Stimulated activated CD4-positive, alpha-beta T cell treated with anti-CD3 and anti-CD28 coated beads, Interleukin-12 subunit alpha, Interleukin-12 subunit beta, amount 100 ng/mL, for 24 hours (primary cell): ENCODE measurements at places on chromosomes 16 and 17.

GRCh38 chr16:64626776-64627175 lies 495.1 kb downstream of the CDH11 start:
- DNase-seq = no peak

- DNase-seq = peak; percentile 46
Measured at GRCh38 chr17:10844621-10845387, 6.9 kb upstream of the PIRT start.

- no peak for DNase-seq
Measured at GRCh38 chr16:87954826-87955225, 3.6 kb downstream of the BANP start.

DNA sequence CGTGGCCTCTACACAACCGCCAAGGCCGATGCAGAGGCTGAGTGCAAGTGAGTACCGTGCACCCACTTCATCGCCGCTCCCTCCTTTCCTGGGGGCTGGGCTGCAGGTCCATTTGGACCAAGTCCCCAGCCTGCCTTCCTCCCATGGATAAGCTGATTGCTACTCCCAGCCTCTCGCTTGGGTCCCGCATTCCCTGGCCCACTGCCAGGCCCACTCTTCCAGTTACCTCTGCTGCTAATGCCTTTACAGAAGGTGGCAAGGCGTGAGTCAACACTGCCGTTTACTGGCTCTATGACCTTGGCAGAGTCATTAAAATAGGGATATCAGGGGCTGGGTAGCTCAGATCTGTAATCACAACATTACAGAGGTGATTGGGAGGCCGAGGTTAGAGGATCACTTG lies 11.2 kb downstream of the SULT1A2 start:
- no peak for DNase-seq

DNA sequence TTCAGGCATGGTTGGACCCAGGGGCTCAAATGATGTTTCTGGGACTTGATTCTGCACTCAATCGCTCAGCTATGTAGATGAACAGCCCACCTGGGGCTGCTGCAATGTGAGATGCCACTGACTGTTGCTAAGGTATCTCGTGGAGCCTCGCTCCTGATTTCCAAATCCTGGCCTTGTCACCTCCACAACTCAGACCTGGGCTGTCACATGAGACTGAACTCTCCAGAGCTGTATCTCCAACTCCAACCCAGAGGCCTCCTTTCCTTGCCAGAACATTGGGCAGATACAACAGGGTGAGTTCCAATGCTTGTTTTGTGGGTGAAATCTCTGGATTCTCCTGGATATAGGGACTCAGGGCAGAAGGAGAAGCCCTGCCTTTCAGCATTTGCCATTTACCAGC lies 79.5 kb downstream of the GNAO1 start:
- DNase-seq = no peak

GRCh38 chr17:21288571-21289017 lies 4.1 kb downstream of the MAP2K3 start:
- no peak for DNase-seq

DNA sequence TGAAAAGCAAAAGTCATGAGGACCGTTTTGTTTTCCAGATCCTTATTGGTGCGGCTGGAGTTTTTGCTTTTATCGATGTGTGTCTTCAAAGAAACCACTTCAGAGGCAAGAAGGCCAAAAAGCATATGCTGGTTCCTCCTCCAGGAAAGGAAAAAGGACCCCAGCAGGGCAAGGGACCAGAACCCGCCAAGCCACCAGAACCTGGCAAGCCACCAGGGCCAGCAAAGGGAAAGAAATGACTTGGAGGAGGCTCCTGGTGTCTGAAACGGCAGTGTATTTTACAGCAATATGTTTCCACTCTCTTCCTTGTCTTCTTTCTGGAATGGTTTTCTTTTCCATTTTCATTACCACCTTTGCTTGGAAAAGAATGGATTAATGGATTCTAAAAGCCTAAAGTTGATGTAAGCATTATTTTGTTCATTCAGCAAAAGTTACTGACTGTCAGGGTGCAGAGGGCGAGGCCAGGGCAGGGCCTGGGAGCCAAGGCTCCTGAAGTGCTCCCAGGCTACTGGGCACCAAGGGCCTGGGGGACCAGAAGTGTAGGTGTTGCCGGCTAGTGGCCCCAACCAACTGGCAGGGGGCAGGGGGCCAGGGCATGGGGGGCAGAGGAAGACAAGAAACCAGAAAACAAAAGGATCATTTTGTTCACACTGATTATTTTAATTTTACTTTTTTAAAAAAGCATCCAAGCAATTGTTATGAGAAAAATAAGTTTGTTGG lies 8.8 kb downstream of the CMTM2 start:
- no peak for DNase-seq

DNA sequence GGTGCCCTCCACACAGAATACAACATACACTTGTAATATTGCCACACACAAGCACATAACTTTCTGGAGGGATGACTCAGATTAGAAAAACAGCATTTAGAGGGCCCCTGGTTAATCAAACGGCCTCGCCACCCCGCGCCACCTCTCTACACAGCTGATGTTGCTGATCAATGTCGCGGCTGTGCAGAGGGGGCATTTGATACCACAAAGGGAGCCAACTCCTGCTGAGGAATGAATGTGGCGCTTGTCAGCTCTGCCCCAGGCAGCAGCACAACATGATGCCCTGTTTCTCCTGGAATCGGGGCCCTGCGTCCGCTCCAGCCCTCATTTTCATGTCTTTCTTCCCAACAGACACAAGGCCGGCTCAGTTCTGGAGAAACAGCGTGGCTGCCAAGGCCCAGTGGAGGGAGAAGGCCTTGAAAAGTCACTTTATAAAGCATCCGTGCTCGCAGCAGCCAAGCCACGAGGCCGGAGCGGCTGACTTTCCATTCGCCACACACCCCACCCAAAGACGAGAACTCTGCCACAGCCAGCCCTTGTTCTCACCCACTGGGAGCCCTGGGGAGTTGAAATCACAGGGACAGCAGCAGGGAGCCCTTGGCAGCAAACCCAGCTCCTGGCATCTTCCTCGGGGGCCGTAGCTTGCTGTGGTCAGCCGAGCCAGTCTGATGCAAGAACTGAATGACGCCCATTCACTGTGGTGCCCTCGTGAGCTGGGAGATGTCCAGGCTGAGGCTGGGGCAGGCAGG lies 65.6 kb downstream of the XYLT1 start:
- no peak for DNase-seq

DNA sequence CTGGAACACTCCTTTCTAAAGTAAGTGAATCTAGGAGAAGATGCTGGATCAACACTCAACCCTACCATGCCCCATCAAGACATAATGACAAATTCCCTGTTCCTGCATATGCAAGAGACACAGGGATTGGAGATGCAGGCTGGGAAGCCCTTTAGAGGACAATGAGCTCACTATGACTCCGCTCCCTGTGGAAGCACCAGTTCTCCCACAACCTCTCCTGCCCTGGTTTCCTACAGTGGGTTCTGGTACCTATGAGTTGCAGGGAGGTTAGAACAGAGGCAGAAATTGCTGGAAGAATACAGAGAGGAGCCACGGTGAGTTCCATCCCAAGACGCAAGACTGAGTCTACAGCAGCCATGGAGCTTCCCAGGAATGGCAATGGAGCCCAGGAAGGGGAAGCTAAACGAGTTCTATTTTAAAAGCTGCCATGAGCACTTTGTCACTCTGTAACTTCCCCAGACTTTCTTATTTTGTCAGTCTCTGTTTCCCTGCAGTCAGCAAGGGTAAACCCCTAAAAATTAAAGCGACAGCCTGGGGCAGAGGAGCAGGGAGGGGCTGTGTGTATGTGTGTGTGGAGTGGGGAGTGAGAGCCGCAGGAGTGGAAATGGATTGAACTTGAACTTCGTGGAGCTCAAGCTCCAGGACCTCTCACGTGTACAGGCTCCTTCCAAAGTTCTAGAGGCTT lies 42.3 kb upstream of the PIK3R6 start:
- no peak for DNase-seq

GRCh38 chr16:23907457-23907902 lies 71.7 kb downstream of the PRKCB start:
- no peak for DNase-seq

GRCh38 chr16:72878301-72879269 lies 169.3 kb downstream of the ZFHX3 start:
- DNase-seq = no peak

DNA sequence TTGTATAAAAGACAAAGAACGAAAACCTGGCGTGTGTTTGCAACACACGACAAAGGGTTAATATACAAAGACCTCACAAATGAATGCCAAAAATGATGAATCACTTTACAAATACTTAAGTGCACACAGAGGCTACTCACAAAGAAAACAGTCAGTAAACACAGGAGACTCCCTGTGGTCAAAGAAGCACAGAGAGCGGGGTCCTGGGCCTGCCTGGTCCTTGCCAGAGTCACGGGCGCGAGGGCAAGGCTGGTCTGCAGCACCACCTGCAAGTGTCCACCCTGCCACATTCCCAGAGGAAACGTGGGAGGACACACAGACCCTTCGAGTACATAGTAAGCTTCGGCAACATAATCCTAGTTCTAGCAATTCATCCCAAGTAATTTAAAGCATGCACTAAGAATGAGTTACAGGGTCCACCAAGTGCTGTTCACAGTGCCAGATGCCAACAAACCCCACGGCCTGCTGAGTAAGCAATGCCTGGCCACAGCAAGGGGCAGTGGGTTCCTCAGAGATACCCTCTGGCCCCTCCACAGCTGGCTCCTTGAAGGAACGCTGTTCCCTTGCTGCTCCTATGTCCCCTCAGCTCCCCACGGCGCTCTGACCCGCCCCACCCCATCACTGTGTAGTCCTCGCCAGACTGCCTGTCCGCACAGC lies 24.6 kb upstream of the FAAP100 start:
- DNase-seq = no peak

- DNase-seq = no peak
Measured at GRCh38 chr17:60959011-60959410, 281.4 kb downstream of the BCAS3 start.
